Activated CD4-positive, CD25-positive, alpha-beta regulatory T cell treated with anti-CD3 and anti-CD28 coated beads, Interleukin-2, amount 50 U/mL, for 16 hours (primary cell): ENCODE measurements at places on chromosomes 11 and 22.

GRCh38 chr11:70661761-70662501 lies 263.6 kb downstream of the CTTN start:
- no peak for DNase-seq

- no peak for DNase-seq
Observed at GRCh38 chr11:2126520-2127085, 12.6 kb downstream of the IGF2 start.

- DNase-seq, result no peak
Observed at GRCh38 chr11:62054484-62055121, 69.2 kb upstream of the INCENP start.

DNA sequence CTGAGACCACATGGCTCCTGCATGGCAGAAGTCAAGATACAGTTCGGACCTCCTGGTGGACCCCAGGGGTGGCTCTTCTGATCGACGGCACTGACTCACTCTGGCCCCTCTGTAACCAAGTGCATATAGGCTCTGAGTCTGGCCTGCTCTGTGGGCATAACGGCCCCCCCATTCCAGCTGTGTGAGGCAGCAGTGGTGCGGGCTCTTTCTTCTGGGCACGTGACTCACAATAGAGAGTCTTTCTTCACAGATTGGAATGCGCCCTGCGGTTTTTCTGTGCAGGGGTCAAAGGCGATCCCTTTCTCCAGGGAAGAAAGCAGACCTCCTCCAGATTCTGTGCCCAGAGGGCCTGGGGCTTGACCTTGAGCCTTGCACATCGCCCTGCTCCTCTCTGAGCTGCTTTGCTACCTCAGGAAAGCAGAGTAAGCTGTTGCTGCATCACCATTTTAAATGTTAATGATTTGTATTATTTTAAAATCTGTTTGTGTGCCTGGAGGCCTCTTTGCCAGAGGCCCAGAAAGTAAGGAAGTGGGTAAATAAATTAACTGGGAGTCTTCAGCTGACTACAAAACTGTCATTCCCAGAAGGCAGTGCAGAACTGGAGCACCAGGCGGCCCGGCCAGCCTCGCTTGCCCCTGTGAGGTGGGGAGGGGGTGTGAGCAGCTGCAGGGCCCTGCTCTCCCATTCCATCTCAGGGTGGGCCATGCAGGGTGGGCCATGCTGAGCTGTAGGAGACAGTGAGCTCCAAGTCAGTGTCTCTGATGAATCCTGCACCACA lies 199.0 kb downstream of the GRIK4 start:
- DNase-seq, result no peak

DNA sequence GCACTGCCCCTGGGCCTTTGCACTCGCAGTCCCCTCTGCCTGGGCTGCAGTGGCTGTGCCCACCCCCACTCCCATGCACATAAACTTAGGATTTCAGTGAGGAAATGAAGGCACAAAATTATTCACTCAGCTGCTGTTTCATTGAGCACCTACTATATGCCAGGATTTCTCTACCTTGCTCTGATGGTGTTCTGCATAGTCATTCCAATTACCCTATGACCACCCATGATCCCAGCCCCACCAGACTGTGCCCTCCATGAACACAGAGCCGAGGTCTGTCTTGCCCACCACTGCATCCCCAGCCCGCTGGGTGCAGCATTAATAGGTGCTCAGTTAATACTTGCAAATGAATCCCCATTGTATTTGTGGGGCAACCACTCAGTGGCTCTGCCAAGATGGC lies 10.9 kb downstream of the CYTH4 start:
- DNase-seq, result no peak

GRCh38 chr11:122864386-122865115 lies 18.0 kb upstream of the JHY start:
- no peak for DNase-seq

DNA sequence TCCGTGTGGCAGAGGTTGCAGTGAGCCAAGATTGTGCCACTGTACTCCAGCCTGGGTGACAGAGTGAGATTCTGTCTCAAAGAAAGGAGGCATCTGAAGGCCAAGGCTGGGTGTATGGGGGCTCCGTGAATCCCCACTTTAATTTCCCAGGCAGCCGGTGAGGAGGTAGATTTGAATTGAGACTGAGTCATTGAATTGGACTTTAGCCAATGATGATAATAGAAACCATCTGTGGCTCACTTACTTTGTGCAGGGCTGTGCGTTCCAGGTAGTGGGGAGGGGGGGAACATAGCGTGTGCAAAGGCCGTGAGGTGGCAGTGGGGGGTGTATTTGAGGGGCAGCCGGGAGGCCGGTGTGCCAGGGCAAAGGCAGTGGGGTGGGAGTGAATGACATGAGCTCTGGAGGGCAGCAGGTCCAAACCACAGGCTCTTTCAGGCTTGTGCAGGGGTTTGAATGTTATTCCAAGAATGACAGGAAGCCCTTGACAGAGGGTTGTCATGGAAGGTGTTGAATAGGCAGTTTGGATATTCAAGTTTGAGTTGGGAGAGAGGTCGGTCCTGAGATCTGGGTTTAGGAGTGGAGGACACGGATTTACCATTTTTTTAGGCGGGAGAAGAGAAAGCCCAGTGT lies 6.1 kb downstream of the ARHGAP8 start:
- DNase-seq, result no peak

GRCh38 chr11:98793276-98793675 lies 227.5 kb upstream of the CNTN5 start:
- no peak for DNase-seq

- no peak for DNase-seq
Observed at GRCh38 chr11:93895106-93895862, 44.9 kb upstream of the VSTM5 start.

DNA sequence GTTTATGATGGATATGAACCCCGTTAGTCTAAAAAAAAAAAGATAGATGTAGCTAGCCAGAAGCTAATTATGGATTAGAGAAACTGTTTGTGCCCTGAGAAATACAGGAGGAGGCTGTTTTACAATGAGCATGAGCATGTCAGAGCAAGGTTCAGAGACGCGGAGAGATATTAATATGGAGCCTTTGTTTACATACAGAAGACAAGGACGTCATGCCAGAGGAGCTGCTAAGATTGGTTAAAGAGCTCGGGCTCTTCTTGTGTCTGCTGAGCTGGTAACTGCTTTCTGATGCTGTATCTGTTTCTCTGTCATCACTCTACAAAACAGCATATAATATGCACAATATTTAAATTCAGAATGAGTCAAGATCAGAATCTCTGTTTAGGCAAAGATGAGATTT lies 24.9 kb upstream of the CCDC89 start:
- DNase-seq, result no peak

DNA sequence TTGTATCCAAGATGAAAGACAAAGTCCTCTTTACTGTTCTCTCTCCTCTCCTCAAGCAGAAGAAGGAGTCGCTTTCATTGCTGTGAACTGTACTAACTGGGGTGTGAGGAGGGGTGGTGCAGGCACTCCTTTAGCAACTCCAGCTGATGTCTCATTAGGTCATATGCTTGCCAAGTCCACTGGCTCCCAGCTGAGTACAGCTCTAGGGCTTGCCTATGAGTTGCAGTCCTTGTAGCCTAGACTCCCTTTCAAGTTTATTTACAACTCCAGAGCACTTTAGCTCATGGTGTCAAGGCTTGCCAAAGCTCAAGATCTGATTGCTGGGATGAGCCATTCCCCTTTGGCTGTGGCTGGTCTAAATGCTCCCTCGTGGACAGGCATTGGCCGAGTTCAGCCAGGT lies 55.1 kb upstream of the PDGFD start:
- DNase-seq, result no peak

GRCh38 chr11:79060081-79060953 lies 380.5 kb downstream of the TENM4 start:
- no peak for DNase-seq

DNA sequence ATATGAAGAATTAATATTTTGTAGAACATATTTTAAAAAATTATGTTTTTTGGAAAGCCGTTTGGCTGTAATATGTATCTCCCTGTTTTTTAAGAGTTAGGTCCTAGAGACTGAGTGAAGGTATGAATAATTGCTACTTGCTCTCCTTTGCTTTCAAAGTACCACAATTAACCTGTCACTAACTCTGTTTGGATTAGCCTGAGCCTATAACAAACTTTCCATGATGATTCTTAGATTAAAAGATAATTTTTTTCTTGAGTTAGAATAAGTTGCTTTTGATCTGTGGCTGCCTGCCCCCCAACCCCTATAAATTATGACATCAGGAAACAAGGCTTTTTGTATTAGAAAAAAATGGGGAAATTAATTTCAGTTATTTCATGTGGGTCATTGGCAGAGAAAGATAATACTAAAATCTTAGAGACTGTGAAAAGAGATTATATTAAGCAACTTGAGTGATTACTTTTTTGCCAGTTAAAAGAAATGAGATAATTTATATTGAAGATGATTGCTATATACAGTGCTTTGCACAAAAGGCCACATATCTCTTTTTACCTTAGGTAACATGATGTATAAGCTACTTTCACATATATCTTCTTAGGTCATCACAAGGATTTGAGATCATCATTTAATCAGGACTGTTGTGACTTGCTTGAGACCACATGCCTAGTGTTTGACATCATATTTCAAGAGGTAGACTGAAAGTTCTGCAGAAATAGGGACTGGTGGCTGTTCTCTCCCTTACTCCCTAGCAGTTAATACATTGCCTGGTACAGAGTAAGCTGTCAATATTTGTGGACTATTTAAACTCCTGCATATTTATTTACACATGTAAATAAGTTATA lies 9.6 kb downstream of the MTMR3 start:
- DNase-seq, result no peak

DNA sequence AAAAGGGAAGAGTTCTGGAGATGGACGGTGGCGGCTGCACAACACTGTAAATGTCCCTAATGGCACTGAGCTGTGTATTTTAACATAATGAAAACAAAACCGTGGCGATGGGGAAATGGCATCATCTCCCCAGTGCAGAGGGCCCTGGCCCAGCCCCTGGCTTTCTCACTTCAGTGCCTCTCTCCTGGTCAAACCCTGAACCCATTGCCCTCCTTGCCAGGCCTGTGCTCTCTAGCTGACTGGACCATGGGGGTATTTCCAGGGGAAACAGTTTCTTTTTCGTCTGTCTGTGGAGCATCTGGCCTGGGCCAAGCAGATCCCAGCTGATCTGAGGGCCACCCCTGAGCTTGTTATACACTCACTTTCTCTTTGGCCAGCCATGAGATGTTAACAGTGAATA lies 17.4 kb upstream of the NAP1L4 start:
- DNase-seq, result no peak

DNA sequence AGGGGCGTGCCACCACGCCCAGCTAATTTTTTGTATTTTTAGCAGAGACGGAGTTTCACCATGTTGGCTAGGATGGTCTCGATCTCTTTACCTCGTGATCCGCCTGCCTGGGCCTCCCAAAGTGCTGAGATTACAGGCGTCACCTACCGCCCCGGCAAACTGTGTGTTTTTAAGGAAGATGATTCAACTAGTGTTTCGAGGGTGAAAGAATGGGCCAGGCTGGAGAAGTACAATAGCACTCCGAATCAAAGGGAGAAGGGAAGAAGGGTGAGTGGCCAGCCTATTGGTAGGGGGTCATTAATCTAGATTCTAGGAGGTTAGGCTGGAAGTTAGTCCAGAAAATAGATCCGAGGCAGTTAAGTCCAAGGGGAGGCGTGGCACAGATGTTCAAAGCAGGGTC lies 2.9 kb upstream of the CECR2 start:
- no peak for DNase-seq

- DNase-seq, result no peak
Observed at GRCh38 chr11:34844463-34845112, 71.6 kb downstream of the APIP start.

DNA sequence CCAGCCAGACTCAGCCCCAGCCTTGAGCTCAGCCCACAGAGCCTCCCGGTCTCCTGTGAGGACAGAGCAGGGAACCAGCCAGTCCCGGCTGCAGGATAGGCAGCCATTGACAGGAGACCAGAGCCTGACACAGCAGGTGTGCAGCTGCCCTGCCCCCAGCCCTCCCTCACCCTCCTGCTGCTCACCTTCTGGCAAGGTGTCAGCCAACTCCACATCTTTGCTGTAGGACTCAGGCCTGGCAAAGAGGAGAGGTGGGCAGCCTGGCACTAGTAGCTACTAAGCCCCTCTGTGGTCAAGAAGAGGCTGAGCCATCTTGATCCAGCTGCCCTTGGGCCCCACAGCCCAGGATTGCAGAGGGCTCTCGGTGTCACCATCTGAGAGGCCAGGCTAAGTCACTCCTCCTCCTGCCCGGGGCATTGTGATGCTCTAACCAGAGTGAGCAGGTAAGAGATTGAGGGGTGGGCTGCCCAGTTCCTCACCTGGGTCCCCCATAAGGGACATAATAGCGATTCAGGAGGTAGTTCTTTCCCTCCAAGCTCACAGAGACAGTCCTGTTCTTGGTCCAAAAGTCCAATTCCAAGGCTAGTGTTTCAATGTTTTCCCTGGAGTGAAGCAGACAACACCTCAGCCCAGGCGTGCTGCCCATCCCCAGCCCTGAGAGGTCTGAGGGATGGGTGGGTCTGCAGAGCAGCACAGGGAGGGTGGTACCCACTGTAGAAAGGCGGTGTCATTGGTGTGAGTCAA lies 18.6 kb downstream of the TREH start:
- no peak for DNase-seq

DNA sequence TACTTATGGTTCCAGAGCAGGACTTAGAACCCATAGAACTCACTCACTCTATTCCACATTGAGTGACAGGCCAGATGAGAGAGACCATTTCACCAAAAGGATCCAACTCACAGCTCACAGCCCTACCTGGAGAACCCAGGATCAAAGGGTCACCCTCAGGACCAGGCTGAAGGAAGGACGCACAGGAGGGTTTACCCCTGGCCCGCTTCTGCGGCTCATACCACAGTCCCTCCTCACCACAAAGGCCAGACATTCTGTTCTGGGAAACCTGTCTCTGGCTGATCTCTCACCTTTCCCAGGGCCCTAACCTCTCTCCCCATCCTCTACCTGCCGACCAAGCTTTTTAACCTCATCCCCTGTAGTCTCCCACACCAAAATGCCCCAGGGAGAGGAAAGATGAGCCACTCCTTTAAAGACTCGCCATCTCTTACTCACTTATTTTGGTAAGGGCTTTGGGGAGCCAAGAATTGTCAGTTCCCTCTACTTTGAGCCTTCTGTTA lies 4.7 kb downstream of the FOSL1 start:
- DNase-seq, result no peak

DNA sequence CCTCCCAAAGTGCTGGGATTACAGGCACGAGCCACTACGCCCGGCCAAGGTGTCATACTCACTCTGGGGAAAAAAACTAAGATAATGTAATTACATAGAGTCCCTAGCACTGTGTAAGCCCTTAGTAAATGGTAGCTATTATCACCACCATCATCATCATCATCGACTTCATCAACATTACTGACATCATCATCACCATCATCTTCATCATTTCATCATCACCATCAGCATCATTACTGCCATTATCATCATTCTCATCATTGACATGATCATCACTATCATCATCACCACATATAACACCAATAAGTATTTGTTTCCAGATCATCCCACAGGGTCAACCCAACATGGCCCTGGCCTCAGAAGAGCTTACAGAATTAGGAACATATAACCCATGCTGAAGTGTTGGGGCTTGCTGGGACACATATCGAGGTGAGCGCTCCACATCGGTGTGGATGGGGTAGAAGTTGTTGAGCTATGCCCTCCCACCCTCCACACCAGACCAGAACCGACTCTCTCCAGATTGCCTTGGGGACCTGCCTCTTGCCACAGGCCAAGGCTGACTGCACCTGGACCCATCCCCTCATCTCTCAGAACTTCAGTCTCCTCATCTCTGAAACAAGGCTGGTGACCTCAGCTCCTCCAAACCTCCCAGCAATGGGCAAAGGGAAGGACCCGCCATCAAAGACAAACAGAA lies 14.7 kb upstream of the CD5 start:
- no peak for DNase-seq
